ENCODE measurements at places on chromosomes 16 and 17.

- no peak for DNase-seq
Measured at GRCh38 chr16:4404967-4405696, 11.3 kb downstream of the CORO7 start.

DNA sequence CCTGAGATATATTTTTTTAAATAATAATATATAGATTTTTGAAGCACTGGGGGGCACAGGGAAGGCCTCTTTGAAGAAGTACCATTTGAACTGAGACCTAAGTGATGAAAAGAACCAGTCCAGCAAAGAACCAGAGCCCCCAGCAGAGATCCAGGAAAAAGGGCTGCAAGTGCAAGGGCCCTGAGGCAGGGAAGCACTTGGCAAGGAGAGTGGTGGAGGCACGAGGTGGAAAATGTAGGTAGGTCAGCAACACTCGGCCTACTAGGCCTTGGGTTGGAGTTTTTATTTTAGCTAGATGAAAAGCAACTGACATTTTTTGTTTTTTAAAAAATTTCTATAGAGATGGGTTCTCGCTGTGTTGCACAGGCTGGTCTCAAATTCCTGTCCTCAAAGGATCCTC is 1.6 kb upstream of the CD19 start:
- no peak for DNase-seq

- no peak for DNase-seq
Measured at GRCh38 chr17:31052187-31052889, 42.4 kb upstream of the NF1 start.

DNA sequence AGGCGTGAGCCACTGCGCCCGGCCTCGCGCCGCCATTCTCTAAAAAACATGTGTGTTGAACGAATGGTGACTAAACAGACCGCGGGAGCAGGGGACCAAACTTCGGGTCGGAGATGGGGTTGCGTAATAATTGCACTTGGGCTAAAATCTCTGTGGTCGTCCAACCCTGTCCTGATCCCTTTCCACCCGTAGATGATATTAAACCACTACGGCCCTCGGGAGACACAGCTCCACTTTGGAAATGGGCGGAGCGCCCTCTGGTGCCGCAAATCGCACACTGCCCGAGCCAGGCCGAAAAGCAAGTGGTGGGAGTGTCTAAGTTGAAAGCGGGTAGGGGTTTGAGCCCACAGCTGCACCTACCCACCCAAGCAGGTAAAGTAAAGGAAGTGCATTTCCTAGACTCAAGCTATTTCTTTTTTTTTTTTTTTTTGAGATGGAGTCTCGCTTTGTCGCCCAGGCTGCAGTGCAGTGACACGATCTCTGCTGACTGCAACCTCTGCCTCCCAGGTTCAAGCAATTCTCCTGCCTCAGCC is 17.0 kb downstream of the CAVIN1 start:
- peak; percentile 81 for DNase-seq

- no peak for DNase-seq
Measured at GRCh38 chr17:16364625-16365024, 11.4 kb upstream of the CENPV start.

All from T-helper 17 cell (primary cell).